ENCODE measurements at places on chromosomes 3 and 15.

DNA sequence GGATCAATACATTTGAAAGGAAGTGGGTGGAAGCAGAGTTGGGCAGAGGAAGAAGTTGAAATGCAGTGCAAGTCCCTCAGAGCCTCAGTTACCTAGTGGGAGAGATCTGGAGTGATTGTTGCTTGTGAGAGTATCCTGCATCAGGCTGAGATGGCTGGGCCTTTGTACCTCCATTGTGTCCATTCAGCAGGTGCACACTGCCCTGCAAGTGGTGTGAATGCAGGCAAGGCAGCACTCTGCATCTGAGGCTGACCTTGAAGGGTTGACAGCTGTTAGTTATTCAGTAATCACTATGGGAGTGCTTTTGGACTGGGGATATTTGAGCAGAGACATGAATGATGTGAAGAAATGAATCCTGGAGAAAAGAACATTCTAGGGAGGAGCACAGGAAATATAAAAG lies 25.2 kb downstream of the ATP6V1A start:
- DNase-seq = no peak

- no peak for DNase-seq
Measured at GRCh38 chr3:58334013-58334321, 1.3 kb downstream of the PXK start.

GRCh38 chr15:72562386-72562785 lies 88.3 kb downstream of the ARIH1 start:
- DNase-seq = no peak

DNA sequence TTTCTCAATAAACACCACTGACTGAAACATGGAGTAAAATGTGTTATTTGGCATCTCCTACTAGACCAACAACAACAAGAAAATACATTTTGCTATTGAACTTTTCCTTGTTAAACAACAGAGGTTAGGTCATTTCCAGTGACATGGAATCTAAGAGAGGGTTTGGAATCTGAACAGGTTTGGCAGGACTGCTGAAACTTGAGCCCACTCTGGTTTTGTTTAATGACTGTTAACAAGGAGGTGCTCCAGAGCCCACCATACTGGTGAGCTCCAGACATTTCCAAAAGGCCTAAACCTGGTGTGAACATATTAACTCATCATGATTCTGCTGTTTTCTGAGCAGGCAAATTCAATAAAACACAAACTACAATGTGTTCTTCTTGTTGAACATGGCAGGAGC lies 330.7 kb upstream of the TRIM42 start:
- no peak for DNase-seq

GRCh38 chr3:30098653-30099455 lies 507.5 kb upstream of the TGFBR2 start:
- no peak for DNase-seq

GRCh38 chr3:13588993-13589392 lies 40.1 kb downstream of the FBLN2 start:
- no peak for DNase-seq

- no peak for DNase-seq
Measured at GRCh38 chr3:40899286-40899712, 300.0 kb upstream of the CTNNB1 start.

DNA sequence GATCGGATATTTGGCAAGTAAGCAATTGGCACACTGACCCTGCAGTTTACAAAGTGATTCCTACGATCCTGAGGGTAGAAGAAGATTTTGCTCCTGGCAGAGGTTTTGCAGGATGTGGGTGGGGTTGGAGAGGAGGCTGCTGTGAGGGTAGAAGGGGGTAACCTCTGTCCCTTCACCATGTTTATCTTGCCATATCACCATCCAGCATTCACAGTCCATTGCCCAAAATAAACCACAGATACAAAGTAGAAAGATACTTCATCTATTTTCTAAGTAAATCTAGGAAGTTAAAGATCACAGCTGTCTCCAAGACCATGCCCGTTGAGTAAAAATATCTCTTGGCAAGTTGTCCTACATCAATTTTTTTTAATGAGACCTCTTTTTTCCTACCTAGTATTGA lies 51.6 kb downstream of the LIPC start:
- DNase-seq = no peak

- no peak for DNase-seq
Measured at GRCh38 chr15:90471769-90472168, 58.0 kb upstream of the CRTC3 start.

All from activated CD8-positive, alpha-beta T cell treated with anti-CD3 and anti-CD28 coated beads, Interleukin-2, amount 10 ng/mL, durations not matched to agents 7 days and 5 days (primary cell).